ENCODE measurements at places on chromosomes 1 and 21. TPM values are rescaled to one million over a fixed set of nuclear protein-coding genes. Genes with fewer than 3 reads are reported as not detected.

Gene S1PR1
- 25.6 TPM for total RNA-seq

- DNase-seq = no peak
These were observed 27.5 kb downstream of the DMBX1 start for GRCh38 chr1:46517010-46517600.

DNA sequence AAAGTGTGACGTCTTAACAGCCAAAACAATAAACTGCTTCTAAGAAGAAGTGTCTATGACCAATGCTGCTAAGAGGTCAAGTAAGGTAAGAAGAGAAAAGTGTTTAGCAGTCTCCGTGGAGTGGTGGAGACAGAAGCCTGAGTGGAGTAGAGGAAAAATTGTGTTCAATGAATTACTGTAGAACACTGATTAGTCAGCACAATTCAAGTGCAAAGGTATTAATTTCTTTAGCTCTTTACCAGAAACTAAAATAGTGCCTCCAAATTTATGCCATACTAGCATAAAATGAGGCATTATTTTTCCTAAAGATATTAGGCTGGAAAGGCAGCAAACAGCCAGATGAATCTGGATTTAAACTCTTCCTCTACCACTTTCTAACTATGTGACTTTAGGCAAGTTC lies 56.1 kb downstream of the PIK3R3 start:
- DNase-seq = no peak

- DNase-seq = no peak
These were observed 12.2 kb downstream of the ZDHHC18 start for GRCh38 chr1:26838474-26839338.

All from uterus (tissue), 4 donors.